ENCODE measurements at places on chromosomes 4 and X. TPM values are rescaled to one million over a fixed set of nuclear protein-coding genes. Genes with fewer than 3 reads are reported as not detected.

- no peak for DNase-seq
- H3K27me3 ChIP-seq, result no peaks in the 10 kb centered on the region
- no peak overlapping the region for H3K4me3 ChIP-seq
- no peak overlapping the region for H3K27ac ChIP-seq
- no peaks in the 10 kb centered on the region for H3K4me1 ChIP-seq
These were observed 294.7 kb downstream of the NAF1 start for GRCh38 chr4:162871990-162872389.

GRCh38 chr4:7387925-7388324, 46.8 kb downstream of the PSAPL1 start:
- DNase-seq, result no peak
- no peak overlapping the region for H3K4me3 ChIP-seq
- H3K4me1 ChIP-seq, result no peaks in the 10 kb centered on the region
- H3K27me3 ChIP-seq, result peaks cover 17% of the 10 kb centered on the region

DNA sequence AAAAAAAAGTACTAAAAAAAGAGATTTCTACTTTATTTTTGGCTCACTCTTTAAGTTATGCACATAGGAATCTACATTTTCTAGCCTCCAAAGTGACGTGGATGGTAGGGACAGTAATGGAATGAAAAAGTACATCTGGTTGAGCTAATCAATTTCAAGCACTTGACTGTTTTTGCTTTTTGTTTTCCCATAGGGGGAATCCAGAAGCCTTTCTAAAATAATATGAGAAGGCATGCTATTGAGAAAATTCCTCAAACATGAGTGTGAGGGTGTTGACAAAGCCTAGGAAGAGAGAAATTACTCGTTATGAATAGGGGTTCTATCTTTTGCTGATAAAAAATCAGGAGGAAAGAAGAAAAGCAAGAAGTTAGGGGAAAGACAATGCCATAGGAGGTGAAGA, 242.5 kb upstream of the PUDP start:
- no peaks in the 10 kb centered on the region for H3K4me1 ChIP-seq
- DNase-seq, result no peak
- no peak overlapping the region for H3K27ac ChIP-seq
- no peaks in the 10 kb centered on the region for H3K27me3 ChIP-seq

Gene APOOL
- 8.6 TPM for total RNA-seq

Gene HEPH
- not detected for total RNA-seq

DNA sequence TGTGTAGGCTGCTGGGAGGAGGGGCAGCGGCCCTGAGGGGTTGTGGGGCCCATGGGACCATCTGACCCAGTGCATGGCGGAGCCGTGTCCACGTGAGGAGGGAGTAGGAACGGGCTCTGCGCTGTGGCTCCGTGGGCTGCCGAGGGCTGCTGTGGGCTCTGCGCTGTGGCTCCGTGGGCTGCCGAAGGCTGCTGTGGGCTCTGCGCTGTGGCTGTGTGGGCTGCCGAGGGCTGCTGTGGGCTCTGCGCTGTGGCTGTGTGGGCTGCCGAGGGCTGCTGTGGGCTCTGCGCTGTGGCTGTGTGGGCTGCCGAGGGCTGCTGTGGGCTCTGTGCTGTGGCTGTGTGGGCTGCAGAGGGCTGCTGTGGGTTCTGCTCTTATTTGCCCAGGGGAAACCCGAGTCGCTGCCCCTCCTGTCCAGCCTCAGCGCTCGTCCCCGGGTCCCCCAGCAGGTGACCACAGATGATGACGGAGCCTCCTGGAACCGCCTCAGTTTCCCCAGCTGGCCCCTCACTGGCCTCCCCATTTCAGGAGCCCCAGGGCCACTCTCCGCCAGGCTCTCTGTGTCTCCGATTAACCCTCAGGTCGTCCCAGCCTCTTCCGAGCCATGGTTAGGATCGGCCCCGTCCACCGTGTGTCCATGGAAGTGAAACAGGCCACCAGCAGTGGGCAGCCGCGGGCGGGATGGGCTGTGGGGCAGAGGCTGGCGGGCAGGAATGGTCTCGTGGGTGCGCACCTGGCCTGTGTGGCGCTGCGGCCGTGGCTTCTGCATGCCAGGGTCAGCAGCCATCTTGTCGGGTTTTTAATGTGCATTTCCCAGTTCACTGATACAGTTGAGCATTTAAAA, 20.0 kb downstream of the PCGF3 start:
- no peaks in the 10 kb centered on the region for H3K27me3 ChIP-seq
- no peak overlapping the region for H3K27ac ChIP-seq
- no peak for DNase-seq
- no peak overlapping the region for H3K4me3 ChIP-seq
- peaks cover 14% of the 10 kb centered on the region for H3K4me1 ChIP-seq
- no peaks in the 10 kb centered on the region for H3K36me3 ChIP-seq

Gene TCEAL2
- total RNA-seq, result not detected

GRCh38 chr4:153887217-153887616, 98.3 kb upstream of the SFRP2 start:
- no peak overlapping the region for H3K27ac ChIP-seq
- H3K4me1 ChIP-seq, result no peaks in the 10 kb centered on the region
- no peak overlapping the region for H3K4me3 ChIP-seq
- peaks cover 41% of the 10 kb centered on the region for H3K27me3 ChIP-seq
- H3K36me3 ChIP-seq, result no peaks in the 10 kb centered on the region

Measured in T-helper 17 cell (primary cell).